ENCODE measurements at places on chromosomes 5 and 9.

GRCh38 chr9:36997414-36997813, 36.7 kb downstream of the PAX5 start:
- peak; percentile 64 for DNase-seq

DNA sequence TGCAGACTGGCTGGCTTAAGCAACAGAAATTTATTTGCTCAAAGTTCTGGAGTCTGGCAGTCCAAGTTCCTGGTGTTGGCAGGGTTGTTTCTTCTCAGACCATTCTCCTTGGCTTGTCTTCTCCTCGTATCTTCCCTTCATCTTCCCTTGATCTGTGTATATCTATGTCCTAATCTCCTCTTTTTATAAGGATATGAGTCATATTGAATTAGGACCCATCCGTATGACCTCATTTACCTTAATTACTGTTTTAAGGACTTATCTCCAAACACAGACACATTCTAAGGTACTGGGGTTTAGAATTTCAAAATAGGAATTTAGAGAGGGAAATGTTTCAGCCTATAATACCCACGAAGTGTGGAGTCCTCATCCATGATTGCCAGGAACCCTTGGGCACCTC, 13.1 kb upstream of the LPAR1 start:
- no peak for DNase-seq

DNA sequence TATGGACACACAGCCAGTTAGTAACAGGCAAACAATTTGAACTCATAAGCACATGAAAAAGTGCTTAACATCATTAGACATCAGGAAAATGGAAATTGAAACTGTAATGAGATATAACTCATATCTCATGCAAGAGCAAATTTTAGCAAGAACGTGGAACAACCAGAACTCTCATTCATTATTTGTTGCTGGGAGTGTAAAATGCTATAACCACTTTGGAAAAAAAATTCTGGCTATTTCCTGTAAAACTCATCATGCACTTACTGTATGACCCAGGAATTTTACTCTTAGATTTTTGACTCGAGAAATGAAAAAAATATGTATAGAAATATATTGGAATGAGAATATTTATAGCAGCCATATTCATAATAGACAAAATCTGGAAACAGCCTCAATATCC, 205.7 kb upstream of the PUM3 start:
- DNase-seq, result no peak

- no peak for DNase-seq
Observed at GRCh38 chr5:67033880-67034651, 162.5 kb downstream of the CD180 start.

GRCh38 chr9:121557581-121558447, 58.2 kb upstream of the GGTA1 start:
- DNase-seq, result peak; percentile 95
